ENCODE measurements at places on chromosomes 11 and 22.

DNA sequence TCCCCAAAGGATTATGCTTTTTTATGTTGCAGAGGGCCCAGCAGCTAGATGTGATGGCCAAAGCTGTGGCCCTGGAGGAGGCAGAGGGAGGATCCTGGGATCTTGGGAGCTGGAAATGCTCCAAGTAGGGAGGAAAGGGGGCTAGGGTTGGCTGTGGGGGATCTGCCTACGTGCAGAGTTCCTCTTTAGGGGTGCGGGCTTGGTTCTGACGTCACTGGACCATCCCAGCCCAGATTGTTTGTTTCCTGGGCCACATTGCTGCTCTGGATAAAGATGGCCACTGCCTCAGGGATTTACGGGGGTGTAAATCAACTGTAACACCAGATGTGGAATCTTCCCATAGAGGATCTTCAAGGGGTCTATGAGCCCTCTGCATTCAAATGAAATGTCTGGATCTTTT, 110.3 kb upstream of the SYT13 start:
- DNase-seq = no peak

DNA sequence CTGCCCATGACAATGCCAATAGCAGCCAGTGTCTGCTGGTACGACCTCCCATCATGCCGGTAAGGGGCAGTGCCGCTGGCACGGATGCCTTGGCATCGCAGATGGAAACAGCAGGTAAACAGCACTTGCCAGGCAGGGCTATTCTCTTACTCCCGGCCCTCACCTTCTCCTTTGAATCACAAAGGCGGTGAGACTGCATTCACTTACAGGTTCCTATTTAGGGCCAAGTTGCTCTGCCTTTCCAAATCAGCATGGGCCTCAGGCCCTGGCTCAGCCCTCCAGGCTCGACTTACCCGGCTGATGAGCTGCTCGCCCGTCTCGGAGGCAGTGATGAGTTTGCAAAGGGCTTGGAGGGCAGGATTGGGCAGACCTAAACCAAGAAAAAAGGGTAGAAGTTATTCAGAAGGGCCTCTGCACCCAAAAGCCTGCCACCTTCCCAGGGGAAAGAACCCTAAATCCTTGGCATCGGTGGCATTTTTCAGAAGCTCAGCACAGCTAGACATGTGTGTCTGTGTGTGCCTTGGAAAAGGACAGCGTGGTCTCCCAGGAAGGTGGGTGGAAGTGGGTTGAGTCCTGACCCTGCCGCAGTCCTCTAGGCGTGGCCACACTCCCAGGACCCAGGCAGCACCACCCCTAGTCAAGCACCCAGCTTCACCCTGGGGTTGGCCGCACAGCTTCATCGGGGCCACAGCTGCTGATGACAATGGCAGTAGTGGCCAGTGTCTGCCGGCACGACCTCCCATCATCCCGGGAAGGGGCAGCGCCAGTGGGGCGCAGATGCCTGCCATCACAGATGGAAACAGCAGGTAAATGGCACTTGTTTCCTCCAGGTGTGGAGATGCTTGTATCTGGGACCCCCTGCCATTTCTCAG, 73.5 kb upstream of the PITPNB start:
- no peak for DNase-seq

- DNase-seq = no peak
These were observed 50.8 kb downstream of the BUD13 start for GRCh38 chr11:116721988-116722387.

DNA sequence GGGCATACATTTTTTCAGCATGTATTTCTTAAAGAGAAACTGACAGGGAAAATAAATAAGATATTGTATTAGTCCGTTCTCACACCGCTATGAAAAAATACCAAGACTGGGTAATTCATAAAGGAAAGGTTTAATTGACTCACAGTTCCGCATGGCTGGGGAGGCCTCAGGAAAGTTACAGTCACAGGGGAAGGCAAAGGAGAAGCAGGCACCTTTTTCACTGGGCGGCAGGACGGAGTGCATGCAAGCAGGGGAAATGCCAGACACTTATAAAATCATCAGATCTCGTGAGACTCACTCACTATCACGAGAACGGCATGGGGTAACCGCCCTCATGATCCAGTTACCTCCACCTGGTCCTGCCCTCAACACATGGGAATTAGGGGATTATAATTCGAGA, 44.2 kb downstream of the PPFIA1 start:
- DNase-seq = no peak

DNA sequence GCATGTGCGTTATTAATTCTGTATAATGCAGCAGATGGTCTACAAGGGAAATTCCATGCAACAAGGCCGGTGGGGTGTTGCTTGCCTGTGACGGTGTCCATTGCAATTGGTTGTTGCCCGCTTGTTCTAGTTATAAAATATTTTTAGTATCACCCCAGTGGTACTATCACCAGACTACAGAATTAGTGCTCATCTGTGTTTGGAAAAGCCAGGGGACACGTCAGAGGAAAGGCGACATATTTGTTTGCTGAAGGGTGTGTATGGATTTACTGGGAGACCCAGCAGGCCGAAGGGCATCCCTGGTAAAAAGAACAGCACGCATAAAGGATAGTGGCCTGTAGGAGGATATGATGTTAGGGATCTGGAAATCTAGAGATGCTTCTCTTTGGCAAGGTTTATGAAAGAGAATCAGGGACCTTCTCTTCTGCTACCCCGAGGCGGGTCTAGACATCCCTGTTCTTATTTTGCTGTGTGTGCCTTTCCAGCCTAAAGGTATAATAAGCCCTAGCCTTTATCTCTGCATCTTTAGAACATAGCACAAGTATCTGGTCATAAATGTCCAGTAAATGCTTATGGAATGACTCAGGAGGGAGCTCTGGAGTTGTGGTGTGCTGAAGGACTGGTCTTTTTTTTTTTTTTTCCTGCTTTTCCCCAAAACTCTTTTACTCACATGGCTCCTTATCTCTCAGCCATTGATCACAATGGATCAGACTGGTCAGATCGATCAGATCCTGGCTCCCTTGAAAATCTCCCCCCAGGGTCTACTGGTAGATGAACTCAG, 90.9 kb downstream of the LDLRAD3 start:
- no peak for DNase-seq

DNA sequence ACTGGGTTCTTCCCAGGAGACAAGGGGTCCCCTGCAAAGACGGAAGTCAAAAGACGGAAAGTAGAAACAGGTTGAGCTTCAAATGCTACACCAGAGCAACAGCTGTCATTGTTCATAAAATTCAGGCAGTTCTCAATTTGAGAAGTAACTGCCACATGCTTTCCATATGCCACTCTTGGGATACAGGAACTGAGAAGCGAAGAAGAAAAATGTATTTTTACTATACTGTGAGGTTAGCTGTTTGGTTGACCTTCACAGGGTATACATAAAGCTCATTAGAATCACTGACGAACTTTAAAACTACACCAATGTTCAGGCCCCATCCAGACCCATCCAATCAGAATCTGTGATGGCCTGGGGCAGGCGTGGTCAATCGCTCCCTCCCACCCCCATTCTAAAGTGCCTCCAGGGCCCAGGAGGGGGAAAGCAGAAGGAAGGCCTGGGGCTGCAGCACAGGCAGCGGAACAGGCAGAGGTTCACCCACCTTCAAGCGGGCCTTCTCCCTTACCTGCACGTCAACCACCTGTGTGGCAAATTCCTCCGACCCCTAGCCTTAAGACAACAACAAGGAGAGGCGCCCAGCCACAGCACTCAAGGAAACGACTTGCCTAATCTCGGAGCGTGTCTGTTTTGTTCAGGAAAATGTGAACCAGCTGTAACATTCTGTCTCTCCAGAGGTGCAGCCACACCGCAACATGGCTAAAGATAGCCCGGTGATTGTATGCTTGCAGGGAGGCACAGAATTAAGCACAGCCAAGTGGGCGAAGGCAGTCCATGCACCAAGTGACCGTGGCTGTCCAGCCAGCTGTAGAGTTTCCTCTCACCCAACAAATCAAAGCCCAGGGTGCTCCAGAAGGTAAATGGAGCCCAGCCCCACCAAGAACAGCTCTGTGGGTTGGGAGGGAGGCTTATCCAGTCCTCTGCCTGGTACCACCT, 82.6 kb downstream of the MICAL3 start:
- no peak for DNase-seq

- no peak for DNase-seq
These were observed 69.2 kb upstream of the CRYBB3 start for GRCh38 chr22:25130462-25130861.

GRCh38 chr11:134459246-134460061, 47.4 kb upstream of the B3GAT1 start:
- DNase-seq = no peak

GRCh38 chr11:93001806-93002205, 32.4 kb downstream of the MTNR1B start:
- DNase-seq = no peak

DNA sequence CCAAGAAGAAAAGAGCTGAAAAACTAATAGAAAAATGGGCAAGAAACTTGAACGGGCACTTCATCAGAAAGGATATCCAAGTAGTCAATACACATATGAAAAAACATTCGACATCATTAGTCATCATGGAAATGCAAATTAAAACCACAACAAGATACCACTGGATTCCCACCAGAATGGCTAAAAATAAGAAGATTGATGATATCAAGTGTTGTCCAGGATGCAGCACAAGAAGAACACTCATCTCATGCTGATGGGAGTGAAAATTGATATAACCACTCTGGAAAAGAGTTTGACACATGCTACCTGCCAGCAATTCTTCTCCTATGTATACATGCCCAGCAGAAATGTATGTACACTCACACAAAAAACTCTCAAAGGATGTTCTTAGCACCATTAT, 26.9 kb upstream of the SCUBE2 start:
- no peak for DNase-seq

DNA sequence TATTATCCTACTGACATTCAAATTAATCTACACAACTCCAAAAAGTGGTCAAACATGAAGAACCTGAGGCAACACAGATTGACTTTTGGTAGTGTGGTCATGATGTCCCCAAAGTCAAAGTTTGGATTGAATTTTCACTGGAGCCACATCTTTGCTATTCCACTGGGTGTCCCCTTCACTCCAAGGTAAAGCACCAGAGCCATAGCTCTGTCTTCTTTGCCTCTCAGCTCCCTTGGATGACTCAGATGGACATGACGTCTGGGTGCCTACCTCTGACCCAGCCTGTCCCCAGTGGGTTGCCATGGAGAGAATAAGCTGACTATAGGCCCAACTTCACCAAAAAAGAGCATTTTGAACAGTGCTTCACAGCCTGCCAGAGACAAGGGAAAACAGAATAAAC, 57.4 kb upstream of the ARHGAP42 start:
- DNase-seq = no peak

DNA sequence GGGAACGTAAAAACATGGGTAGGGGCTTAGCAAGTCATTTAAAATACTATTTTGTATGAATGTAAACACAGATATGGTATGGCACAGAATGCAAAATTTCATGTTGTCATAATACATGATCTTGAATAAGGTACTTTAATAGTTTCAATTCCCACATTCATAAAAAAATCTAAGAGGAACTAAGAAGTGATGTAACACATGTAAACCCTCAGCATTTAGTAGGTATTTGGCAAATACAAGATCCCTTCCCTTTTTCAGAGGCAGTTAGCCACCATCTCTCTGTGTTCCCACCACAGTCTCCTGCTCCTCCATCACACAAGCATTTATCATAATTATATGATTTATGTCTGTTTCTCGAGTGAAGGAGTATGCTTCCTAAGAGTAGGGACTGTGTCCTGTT, 251.8 kb downstream of the TENM4 start:
- no peak for DNase-seq

- no peak for DNase-seq
These were observed 447.7 kb downstream of the TBC1D22A start for GRCh38 chr22:47210112-47210657.

DNA sequence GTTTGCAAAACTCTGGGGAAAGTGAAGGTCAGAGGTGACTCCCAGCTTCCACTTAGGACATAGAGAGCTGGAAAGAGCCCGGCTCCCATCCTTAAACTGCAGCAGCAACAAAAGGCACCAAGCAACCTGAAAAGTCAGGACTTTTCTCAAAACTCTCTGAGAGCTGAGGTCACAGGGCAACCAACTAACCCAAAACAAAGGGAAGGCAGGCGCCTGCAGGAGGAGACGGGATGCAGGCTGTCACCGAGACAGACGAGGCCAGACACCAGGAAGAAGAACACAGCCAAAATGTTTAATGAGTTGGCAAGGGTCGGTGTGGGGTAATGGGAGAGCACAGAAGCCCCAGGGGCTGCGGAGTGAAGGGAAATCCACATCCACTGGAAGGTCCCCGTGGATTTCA, 19.9 kb downstream of the ASCL2 start:
- DNase-seq = no peak

DNA sequence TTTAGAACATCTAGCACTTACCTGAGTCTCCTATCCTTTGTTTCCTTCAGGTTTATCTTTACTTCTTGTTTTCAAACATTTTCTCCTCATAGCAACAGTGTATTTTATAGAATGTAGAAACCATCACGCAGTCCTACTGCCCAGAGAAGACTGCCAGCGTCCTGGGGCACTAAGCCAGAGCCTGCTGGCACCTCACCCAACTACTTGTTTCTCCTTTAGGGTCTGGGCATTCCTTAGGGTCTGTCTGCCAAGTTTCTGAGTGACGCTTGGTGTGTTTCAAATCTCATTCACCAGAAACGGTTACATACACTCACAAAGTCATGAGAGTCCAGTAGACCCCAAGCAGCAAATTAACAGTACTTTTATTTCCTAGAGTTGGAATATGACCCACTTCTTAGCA, 49.6 kb upstream of the SLC25A1 start:
- DNase-seq = no peak

GRCh38 chr11:36354221-36355003, 58.3 kb downstream of the PRR5L start:
- no peak for DNase-seq

DNA sequence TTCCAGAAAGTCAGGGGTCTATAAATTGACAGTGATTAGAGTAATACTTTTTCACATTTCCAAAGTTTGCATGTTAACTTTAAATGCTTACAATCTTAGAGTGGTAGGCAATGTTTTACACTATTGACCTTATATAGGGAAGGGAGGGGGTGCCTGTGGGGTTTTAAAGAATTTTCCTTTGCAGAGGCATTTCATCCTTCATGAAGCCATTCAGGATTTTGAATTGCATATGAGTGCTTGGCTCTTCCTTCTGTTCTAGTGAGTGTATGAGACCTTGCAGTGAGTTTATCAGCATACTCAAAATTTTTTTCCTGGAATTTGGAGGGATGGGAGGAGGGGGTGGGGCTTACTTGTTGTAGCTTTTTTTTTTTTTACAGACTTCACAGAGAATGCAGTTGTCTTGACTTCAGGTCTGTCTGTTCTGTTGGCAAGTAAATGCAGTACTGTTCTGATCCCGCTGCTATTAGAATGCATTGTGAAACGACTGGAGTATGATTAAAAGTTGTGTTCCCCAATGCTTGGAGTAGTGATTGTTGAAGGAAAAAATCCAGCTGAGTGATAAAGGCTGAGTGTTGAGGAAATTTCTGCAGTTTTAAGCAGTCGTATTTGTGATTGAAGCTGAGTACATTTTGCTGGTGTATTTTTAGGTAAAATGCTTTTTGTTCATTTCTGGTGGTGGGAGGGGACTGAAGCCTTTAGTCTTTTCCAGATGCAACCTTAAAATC, 5.3 kb downstream of the MALAT1 start:
- DNase-seq = no peak

DNA sequence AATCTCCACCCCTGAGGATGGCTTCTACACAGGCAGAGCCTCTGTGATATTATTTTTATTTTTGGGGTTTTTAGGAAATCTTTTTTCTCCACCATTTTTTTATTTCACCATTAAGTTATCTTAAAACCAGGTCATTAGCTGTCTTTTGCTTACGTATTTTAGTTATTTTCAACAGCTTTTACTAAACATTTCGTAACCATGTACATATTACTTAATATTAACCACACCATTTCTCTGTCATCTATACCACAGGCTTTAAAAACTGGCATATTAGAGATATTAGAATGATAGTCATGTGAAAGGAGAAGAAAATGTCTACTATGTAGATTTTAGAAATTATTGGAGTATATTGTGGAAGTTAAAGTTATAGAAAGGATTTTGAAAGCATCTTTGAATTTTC, 37.4 kb downstream of the YAP1 start:
- no peak for DNase-seq

Data from activated T-helper 1 cell treated with anti-CD3 and anti-CD28 coated beads, Interleukin-2, amount 50 U/mL, for 16 hours (primary cell).